ENCODE measurements at places on chromosomes 4 and X.

DNA sequence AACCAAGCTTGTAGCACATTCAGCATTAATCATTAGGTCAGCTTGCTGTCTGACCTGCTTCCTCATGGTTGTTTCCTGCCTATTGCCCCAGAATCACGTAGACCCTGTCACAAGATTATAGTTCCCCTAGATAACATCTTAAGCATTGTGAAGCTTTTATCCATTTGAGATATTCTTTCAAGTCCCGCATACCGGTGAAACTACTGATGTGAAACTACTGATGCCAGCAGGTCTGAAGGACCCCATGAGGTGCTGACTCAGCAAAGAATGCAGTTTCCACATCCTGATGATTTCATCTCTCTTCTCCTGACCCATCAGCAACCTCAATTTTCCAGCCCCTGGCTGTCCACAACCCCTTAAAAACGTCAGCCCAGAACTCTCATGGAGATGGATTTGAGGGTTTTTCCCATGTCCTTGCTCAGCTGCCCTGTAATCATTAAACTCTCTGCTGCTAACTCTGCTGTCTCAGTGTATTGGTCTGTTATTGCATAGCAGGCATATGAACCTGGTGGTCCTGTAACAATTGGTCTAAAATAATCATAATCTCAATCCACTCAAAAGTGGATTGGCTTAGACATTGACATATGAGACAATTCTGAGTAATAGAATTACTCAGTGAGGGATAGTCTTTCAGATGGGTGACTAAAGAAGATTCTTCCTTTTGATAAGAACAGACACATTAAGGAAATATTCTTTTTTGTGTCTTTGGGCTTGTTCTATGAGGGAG is 26.3 kb upstream of the UBA6 start:
- no peak for DNase-seq

DNA sequence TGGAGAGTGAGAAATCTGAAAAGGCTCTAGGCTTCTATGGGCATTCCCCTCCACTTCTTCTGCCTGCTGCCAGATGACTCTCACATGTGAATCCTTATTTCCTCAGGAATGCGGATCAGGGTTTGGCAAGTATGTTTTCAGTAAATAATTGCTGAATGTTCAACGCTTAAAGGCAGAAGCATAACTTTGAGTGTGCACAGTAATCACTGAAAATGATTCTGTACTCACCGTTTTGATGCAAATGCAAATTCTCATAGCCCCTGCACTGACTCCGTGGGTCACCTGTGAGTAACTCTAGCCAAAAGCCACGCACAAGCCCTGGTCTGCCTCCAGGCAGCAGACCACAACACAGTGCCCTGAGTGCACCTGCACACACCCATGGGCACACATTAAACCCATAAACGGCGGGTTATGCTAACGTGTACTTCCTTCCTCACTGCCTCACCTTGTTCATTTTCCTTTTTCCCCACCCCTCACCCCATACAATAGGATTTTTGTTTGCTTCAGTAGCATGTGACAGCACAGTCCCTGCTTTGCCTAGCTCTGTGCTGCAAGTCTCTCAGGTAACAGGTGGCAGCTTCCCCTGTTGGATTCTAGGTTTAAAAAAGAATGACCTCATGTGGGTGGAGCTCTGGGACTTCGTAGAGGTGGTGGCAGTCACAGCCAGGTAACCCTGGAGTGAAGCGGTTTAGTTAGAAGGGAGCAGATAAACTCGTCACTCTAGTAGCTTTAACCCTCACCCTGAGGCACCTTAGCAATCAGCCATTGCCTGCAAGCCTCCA is at the start of gene ARHGEF38:
ARHGEF38 (plus strand) TSS at position 656 of the 782 bp plus-strand sequence. CDS start 146 bp downstream, outside the sequence.
- DNase-seq = no peak

- no peak for DNase-seq
These were observed 95.7 kb upstream of the DRD5 start for GRCh38 chr4:9685692-9686091.

- no peak for DNase-seq
These were observed 67.5 kb downstream of the RTL9 start for GRCh38 chrX:110426155-110426504.

GRCh38 chr4:173777921-173778320 is 247.9 kb upstream of the HAND2 start:
- DNase-seq = no peak

DNA sequence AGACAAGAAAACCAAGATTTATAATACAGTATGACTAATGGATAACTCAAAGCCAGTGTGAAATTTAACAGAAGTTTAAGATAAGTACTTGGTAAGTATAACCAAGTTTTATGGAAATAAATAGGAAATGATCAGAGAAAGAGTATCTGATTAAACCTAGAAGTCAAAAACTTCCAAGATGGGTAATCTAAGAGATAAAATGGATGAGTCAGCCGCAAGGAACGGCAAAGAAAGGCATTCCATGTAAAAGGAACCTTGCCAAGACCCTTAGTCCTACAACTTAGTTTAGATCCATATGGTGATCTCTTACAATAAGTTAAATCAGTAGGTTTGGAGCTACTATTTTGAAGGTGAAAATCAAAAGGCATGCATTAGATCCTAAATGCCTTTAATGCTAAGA is 34.8 kb downstream of the LIN54 start:
- no peak for DNase-seq

DNA sequence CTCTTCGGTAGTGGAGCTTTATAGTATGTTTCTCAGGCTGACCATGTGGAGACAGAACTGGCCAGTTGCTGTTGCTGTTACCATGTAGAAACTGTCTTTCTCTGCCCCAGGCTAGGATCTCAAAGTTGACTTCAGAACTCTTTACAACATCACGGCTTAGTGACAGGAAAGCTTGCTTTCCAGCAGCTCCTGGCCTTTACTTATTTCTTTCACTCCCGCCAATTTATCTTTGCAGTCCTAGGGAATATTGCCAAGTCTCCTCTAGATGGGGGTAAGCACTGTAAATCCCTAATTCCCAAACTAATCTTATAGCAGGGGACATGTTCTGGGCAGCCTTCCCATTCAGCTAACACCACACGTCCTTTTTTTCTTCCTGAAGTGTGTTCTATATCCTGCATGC is 631.6 kb downstream of the SPRY1 start:
- DNase-seq = no peak

- no peak for DNase-seq
These were observed 729 bp downstream of the GSX2 start for GRCh38 chr4:54100595-54101189.

DNA sequence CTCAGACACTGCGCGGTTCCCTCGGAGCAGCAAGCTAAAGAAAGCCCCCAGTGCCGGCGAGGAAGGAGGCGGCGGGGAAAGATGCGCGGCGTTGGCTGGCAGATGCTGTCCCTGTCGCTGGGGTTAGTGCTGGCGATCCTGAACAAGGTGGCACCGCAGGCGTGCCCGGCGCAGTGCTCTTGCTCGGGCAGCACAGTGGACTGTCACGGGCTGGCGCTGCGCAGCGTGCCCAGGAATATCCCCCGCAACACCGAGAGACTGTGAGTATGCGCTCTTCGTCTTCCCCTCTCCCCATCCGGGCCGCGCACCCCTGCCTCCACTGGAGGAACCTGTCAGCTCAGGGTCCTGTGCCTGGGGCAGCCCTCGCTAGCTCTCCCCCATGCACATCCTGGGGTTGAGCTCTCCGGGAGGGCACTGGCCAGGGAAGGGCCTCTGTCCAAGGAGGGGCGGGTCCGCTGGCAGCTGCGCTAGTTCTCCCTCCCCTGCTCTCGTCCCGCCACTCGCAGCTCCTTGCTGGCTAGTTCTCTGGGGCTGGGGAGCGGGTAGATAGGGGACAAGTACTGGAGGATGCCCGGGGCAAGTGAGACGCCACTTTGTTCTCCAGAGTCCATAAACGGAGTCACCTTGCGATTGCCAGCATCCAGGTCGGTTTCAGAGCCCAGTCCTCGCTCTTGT is 2.2 kb downstream of the SLIT2 start:
- DNase-seq = no peak

GRCh38 chrX:68936126-68936525 is 107.3 kb downstream of the EFNB1 start:
- DNase-seq = no peak

DNA sequence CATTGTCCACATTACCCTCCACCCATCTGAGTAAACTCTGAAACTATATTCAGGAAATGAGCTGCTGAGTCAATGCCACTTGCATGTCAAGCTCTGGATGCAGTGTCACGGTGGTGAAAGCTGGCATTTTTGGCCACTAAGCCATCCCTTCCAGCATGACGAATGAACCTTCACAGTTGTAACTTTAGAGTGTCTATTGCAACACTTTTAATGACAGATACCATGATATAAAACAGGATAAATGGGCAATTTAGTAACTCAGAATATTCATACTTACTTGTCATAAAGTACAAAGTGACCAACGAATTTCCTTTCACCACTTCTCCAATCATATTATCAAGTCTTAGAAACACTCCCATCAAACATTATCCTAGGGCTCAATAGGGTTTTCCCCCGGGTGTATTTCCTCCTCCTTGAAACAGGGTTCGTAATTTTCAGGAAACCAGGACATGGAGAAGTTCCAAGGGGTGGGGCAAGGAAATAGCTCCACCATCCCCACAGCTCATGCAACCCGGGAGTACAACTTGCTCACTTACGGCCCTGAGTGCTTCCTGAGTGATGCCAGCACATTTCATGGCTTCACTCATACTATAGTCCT is 73.1 kb downstream of the MTHFD2L start:
- no peak for DNase-seq

GRCh38 chr4:119678761-119679160 is 50.2 kb upstream of the PDE5A start:
- DNase-seq = no peak

- DNase-seq = no peak
These were observed 857.2 kb upstream of the INTU start for GRCh38 chr4:126775485-126776106.

DNA sequence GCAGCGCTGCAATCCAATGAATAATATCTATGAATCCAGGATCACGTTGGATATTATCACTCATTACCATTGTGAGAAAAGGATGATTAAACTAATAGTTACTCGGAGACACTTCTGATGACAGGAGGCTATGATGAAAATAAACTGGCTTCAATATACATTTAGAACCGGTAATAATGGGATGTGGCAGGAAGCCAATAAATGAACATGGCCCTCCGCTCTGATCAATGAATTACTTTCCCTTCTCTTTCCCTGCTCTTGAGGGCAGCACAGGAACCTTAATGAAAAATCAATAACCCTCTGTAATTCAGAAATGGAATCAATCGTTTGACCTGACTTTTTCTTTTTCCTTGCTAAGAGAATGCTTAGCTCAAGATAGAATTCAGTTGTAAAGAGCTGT is 103.9 kb upstream of the PAQR3 start:
- no peak for DNase-seq

DNA sequence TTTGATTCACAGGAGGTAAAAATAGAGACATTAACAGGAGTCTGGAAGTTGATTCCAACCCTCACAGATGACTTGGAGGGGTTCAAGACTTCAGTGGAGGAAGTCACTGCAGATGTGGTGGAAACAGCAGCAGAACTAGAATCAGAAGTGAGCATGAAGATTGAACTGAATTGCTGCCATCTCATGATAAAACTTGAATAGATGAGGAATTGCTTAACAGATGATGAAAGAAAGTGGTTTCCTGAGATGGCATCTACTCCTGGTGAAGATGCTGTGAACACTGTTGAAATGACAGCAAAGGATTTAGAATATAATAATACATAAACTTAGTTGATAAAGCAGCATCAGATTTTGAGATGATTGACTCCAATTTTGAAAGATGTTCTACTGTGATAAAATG is 76.5 kb downstream of the RELL1 start:
- no peak for DNase-seq

DNA sequence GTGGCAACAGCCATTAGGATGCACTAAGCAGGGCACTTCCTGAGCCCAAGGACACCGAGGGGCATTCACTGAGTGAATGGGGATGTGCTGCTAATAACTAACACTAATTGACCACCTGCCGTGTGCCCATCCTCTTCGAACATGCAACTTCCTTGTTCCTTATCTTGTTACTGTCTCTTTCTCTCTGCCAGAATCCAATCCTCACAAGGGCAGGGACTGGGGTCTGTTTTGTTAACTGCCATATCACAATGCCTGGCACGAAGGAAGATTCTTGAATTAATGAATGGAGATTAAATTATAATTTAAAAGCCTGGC is 1.3 kb downstream of the ERAS start:
- DNase-seq = no peak

- DNase-seq = no peak
These were observed 268.9 kb downstream of the ASMT start for GRCh38 chrX:1883772-1884171.

GRCh38 chr4:104138116-104138515 is 356.6 kb downstream of the CXXC4 start:
- no peak for DNase-seq

- no peak for DNase-seq
These were observed 166.1 kb upstream of the PDE5A start for GRCh38 chr4:119794681-119795080.

DNA sequence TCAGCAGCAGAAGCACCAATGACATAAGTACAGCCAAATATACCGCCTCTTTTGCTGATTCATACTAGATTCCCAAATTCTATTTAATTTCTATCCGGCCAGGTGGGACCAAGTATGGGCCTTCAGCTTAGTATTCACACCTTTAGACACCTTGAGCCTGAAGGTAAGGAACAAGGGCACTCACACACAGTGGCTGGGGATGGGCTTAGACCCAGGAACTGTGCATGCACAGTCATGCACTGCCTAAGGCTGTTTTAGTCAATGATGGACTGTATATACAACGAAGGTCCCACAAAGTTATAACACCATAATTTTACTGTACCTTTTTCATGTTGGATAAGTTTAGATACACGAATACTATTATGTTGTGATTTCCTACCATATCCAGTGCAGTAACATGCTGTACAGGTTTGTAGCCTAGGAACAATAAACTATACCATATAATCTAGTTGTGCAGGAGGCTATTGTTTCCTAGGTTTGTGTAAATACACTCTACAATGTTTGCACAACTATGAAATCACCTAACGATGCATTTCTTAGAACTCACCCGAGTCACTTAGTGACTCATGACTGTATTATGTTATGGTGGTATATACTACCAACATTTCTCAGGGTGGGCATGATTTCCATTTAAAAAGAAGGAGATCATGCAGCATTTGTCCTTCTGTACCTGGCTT is 9.7 kb upstream of the CLNK start:
- DNase-seq = no peak

DNA sequence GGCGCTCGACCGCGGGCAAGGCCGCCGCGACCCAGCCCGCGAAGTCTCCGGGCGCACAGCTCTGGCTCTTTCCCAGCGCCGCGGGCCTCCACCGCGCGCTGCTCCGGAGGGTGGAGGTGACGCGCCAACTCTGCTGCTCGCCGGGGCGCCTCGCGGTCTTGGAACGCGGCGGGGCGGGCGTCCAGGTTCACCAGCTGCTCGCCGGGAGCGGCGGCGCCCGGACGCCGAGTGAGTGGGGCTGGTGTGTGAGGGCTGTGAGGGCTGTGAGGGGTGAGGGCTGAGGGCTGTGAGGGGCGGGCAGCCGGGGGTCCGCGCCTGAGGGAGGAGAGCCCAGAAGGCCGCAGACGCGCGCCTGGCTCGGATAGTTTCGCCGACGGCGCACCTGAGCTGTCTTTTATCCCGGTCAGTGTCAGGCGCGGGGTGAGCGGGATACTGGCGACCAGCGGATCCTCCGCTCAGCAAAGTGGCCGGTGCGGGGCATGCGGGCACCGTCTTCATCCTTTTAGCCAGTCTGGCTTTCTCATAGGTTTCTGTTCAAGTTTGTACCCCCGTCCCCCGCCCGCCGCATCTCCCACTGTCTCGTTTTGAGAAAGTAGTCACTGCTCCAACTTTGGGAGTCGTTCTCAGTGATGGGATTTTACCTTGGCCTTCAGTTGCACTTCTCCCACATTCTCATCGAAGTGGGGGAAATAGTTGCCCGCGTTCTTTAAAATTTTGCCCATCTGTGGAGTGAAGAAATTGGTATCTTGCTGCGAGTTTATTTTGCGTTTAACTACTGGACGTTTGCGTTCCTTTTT is 586 bp downstream of the HERC5 start:
- peak; percentile 23 for DNase-seq

Data from stimulated activated CD4-positive, alpha-beta T cell treated with anti-CD3 and anti-CD28 coated beads, Interleukin-2, amount 100 ng/mL, for 48 hours (primary cell).